Activated CD4-positive, CD25-positive, alpha-beta regulatory T cell treated with anti-CD3 and anti-CD28 coated beads, Interleukin-2, amount 50 U/mL, for 24 hours (primary cell): ENCODE measurements at places on chromosomes 4 and X.

DNA sequence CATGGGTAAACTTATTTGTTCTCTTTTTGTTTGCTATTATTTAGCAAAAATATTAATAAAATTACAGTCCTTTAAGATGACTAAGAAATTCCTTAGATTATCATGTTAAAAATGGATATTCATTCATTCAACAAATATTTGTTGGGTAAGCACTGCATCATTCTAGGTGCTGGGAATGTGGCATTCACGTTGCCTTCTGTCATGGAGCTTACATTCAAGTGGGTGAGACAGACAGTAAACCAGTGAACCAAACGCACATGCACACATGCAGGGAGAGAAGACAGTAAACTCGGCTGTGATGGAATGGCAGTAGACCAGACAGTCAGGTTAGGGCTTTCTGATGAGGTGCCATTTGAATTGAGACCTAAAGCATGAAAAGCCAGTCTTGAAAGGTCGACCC is 91.8 kb downstream of the STOX2 start:
- ATAC-seq = no peak

DNA sequence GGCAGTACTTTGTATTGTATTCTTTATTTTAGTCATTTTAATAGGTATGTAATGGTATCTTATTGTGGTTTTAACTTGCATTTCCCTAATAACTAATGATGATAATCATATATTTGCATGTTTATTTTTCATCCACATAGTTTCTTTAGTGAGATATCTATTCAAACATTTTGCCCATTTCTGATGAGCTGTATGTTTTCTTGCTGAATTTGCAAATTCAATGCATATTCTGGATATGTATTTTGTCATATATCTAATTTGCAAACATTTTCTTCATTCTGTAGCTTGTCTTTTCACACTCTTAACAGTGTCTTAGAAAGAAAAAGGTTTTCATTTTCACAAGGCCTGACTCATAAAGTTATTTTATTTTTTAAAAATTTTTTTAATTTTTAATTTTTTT is 372.1 kb downstream of the ZNF674 start:
- ATAC-seq = no peak

DNA sequence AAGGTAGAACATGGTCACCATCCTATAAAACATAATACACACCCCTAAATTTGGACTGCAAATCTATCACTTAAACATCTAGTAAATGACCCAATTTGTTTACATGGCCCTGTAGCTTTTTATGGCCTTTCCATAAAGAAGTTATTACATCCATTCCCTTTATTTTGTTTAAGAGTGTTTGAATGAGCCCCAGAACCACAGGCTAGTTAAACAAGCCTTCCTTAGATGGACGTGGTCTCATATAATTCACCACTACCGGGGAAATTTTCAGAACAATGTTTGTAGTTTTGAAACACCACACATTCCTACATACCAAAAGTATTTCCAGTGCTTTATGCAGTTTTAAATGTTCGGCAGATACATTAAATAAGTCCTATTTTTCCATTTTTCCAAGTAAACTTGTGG is 12.3 kb downstream of the PDGFC start:
- ATAC-seq = no peak

DNA sequence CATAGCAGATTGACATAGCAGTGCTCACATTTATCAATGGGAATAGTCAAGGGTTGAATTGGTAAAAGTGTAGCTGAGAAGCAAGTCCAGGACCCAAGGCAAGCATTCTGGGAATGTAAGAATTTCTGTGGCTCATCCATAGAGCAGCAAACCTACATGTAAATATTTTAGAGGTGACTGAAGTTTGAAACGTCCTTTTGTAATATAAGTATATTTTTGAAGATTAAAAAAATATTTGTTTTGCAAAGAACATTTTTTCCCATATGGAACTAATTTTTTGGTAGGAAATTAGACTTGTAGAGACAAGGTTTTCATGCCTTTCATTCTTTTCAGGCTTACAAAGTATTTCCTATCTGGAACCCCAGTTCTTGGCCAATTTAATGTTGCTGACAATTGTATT is 104.0 kb downstream of the TEX13A start:
- no peak for ATAC-seq

GRCh38 chr4:162056990-162057389 is 106.8 kb downstream of the FSTL5 start:
- ATAC-seq = no peak

DNA sequence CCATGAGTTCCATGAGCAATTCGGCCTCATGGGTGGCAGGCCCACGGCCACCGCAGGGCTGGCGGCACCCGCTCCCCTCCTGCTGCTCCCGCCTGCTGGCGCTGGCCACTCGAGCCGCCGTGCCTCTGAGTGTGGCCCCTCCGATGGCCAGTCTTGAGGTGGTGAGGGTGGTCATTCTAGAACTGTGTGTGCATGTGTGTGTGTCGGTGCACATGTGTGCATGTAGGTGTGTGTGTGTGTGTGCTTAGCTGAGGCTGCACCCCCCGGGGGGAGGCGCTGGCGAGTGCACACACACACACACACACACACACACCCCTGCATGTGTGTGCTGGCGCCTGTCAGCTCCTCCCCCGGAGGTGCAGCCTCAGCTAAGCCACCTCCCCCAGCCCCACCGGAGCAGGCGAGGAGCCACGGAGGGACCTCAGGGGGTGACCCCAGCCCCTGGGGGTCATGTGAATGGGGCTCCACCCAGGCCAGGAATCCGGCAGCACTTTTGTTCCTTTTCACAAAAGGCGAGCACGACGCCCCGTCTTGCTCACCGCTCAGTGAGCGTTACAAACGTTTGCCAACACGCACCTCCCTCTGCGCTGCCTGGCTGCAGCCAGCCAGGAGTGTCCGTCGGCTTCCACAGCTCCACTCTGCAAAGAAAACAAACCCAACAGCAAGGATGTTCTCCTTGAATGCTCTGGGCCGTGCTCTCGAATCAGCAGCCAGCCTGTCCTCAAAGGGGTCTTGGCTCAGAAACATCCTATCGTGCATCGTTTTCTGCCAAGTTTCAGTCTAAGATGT is 29.9 kb downstream of the FGFRL1 start:
- ATAC-seq = no peak

GRCh38 chrX:1224954-1225353 is 12.5 kb upstream of the CRLF2 start:
- peak; percentile 91 for ATAC-seq

DNA sequence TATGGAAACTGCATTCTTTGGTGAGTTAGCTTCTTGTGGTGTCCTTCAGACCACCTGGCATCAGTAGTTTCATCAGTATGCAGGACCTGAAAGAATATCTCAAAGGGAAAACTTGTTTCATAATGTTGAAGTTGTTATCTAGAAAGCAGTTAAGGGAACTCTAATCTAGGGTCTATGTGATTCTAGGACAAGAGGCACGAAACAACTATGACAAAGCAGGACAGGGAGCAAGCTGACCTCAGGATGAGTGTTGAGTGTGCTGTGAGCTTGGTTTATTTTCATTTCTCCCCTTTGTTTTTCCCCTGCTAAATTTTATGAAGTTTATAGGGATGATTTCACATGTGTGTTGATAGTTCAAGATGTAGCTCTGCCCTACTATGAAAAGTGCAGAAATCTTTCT is 65.7 kb downstream of the MXRA5 start:
- no peak for ATAC-seq

DNA sequence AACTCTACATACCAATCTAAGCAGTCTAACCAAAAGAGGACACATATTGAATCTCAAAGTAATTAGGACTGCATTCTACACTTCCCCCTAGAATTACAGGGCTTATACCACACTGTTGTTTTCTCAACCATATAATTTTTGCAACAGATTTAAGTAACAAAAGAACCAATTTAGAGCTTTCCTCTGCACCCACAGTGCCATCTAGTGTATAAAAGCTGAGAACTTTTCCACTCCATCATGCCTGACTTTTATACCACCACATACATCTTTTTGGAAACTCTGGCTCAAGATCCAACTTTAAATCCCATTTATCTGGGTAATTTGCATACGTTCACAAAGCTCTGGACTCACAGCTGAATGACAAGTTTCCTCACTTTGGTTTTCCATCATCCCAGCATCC is 99.5 kb downstream of the EFHC2 start:
- no peak for ATAC-seq
